Stimulated activated CD4-positive, alpha-beta T cell treated with anti-CD3 and anti-CD28 coated beads, Interleukin-12 subunit alpha, Interleukin-12 subunit beta, amount 100 ng/mL, for 24 hours (primary cell): ENCODE measurements at places on chromosomes 1 and 21.

DNA sequence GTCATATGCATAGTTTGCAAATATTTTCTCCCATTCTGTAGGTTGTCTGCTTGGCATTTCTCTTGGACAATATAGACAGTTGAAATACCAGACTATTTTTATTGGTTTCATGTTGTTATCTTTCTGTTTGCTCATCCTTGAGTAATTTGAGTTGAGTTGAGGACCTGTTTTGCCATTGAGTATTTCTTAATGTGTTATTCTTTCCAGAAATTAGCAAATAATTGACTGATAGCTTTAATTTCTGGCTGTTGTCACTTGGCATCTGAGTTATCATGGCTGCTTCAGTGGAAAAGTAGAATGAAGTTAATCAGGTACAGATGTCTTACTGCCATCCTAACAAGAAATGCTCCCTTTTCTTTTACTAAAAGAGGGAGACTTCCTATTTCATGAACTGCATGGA, 264.8 kb upstream of the DUSP10 start:
- no peak for DNase-seq

DNA sequence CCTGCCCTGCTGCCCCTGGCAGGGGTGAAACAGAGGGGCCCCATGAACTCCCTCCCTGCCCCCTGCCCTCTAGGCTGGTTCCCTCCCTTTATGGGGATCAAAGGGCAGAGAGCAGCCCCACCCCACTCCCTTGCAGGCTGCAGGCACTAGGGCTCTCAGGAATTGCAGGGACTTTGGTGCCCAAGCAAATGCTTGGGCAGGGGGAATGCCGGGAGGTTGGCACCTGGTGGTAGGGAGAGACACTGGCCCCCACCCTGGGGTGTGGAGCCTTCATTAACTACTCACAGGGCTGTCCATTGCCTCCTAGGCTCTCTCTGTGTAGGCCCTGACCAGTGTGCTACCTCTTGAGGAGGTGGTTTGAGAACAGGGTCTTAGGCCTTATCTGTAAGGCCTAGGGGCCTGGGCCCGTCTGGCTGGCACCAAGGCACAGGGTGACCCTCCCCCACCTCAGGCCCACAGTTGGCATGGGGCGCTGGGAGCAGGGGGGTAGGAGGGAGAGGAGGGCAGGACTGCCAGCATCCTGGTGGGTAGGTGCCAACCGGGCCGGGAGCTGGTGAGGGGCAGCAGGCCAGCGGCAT, 4.7 kb downstream of the ZBTB7B start:
- no peak for DNase-seq

GRCh38 chr1:154557939-154558719, at the start of gene UBE2Q1:
Gene UBE2Q1 (minus strand): TSS chr1:154558662. CDS start chr1:154558553, 109 bp downstream.
- no peak for DNase-seq

DNA sequence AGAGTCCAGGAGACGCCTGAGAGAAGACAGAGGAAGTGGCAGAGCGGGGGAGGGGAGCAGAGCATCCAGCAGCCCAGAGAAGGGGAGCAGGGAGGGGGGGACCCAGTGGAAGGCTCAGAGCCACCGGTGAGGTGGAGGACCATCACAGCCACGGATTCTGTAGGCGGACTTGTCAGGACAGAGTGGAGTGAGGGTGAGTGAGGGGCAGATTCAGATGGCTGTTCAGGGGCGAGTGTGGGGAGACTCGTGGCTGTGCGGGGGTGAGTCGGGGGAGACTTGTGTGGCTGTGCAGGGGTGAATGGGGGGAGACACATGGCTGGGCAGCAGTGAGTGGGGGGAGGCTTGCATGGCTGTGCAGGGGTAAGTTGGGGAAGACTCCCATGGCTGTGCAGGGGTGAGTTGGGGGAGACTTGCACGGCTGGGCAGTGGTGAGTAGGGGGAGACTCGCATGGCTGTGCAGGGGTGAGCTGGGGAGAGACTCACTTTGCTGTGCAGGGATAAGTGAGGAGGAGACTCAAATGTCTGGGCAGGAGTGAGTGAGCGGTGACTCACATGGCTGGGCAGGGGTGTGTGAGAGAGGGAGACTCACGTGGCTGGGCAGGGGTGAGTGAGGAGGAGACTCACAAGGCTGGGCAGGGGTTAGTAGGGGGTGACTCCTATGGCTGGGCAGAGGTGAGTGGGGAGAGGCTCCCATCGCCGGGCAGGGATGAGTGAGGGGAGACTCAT, 56.8 kb upstream of the ABCG1 start:
- no peak for DNase-seq

- DNase-seq: no peak
Measured at GRCh38 chr1:185568155-185569123, 165.8 kb upstream of the HMCN1 start.

GRCh38 chr1:232863544-232864275, 58.5 kb downstream of the MAP10 start:
- no peak for DNase-seq

DNA sequence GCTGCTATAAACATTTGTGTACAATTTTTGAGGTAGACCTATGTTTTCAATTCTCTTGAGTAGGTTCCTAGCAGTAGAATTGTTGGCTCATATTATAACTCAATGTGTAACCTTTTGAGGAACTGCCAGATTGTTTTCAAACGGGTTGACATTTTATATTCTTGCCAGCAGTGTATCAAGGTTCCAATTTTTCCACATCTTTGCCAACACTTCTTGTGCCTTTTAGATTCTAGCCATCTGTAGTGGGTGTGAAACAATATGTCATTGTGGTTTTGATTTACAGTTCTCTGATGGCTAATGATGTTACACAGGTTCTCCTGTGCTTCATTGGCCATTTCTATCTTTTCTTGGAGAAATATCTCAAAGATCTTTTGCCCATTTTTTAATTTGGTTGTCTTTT, 36.4 kb downstream of the MAP3K7CL start:
- DNase-seq: no peak

DNA sequence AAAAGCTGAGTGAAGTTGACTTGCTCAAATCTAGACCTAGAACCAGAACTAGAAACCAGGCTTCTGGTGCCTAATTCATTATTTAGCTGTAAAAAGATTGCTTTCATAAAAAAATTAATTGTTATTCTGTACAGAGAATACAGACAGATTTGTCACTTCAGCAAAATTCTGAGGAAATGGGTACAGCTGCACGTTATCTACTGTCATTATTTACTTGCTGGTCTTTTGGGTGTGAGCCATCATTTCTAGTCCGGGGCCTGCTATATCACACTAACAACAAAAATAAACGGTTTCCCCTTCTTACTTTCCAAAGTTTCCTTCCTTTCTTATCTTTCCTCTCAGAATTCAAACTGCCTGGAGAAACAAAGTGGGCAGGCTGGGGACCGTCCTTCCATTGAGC, 68.3 kb downstream of the PTGER3 start:
- DNase-seq: no peak

DNA sequence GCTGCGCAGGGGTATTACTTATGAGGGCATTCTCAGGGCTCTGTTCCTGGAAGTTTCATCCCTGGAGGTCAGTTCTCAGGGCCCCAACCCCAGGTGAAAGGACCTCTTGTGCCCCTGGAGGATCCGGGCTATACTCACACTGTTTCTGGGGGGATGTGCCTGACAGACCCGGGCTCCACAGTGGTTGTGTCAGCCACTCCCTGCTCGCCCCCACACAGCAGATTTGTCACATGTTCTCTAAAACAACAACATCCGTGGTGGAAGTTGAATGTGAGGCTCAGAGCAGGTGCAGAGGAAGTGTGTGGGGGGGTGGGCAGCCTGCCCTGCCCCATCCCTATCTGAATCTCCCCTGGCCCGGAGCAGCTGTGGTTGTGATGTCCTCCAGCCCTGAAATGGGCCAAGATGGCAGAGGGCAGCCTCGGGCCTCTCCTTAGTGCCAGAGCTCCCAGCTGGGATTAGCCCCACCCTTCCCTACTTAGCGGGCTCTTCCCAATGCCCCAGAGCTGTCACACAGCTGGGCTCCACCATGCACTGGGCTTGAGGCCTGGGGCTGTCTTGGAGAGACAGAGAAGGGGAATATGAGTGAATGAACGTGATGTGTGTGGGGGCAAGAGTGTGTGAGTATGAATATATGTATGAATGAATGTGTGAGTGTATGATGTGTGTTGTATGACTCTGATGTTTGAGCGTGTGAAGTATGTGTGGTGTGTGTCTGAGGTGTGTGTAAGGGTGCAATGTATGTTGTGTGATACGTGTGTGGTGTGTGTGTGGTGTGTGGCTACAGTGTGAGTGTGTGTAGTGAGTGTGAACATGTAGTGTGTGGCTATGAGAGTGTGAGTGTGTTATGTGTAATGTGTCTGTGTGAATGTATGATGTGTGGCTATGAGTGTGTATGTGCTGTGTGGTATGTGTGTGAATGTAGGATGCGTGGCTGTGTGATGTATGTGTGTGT, 1.5 kb upstream of the FCMR start:
- DNase-seq: peak; percentile 54

DNA sequence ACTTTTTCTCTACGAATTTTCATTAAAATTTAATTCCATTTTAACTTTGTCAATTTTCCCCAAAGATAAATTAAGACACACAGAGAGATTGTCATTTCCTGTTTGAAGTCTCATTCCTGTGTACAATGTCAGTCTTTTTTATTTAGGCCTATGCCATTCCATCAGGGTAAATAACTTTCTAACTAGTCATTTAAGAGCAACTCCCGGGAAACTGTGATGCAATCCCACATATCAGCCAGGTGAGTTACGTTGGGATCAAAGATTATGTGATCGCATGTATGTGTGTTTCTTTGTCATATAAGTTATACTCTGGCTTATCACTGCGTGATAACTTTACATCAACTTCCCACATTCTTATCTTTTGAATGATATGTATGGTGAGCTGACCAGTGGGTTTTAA, 86.1 kb upstream of the S1PR1 start:
- no peak for DNase-seq

GRCh38 chr1:177164380-177165068, at the start of gene ASTN1:
Gene ASTN1 (minus strand): TSS chr1:177164712. CDS start chr1:177164676, 36 bp downstream.
- no peak for DNase-seq

DNA sequence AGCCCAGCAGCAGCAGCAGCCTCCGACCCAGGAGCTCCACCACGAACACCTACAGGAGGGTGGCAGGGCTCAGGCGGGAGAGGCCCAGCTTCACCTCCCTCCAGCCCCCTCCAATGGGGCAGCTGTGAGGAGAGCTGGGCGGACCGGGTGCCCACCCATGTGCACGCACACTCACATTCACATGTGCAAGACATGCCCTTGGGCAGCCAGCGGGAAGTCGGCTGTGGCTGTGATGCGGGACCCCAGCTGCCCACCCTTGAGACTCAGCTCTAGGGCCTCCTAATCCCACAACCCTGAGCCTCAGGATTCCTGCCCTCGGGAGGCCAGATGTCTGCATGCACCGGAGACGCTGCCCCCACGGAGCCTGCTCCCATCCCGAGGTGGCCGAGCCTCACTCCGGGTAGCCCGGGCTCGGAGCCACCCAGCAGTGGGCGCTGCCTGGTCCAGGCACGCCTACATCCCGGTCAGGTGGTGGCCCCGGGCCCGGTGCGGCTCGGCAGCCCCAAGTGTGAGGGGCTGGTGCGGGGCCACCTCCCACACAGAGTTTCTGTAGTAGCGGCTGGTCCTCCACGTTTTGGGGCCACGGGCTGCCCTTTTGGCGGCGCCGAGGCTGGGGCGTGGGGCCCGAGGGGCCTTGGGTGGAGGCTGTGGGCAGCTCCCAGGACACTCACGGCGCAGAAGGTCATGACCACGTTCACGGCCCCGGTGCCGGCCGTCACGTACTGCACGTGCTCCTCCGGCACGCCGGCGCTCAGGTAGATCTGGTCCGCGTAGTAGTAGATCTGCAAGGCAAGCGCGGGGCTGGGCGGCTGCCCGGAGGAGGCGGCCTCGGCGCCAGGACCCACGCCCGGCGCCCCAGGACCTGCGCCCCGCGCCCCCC, 12.9 kb upstream of the SLC2A7 start:
- no peak for DNase-seq

DNA sequence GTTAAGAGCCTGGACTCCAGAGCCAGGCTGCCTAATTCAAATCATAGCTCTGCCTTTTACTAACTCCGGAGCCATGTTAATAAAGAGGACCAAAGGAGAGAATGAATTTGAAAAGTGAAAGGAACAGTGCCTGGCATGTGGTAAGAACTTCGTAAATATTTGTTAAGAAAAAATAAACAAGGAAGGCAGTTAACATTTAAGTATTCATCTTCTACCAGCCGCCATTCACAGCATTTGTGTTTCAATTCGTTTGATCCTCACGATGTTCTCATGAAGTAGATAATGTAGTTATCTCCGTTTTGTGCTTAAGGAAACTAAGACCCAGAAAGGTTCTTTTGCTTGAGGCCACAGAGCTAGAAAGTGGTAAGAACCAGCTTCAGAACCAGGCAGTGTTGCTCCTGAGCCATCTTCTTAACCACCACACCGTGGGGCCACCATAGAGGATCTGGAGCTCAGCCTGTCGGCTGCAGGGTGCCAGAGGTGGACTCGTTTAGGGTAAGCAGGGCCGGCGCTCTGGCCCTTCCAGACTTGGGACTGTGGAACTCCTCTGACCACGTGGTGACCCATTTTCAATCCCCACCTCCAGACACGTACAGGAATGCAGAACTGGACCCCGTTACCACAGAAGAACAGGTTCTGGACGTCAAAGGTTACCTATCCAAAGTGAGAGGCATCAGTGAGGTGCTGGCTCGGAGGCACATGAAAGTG, 11.9 kb downstream of the MFN2 start:
- DNase-seq: no peak

- DNase-seq: no peak
Measured at GRCh38 chr1:17795081-17795809, 40.1 kb downstream of the ACTL8 start.

GRCh38 chr1:30525971-30526651, 197.3 kb downstream of the MATN1 start:
- no peak for DNase-seq

DNA sequence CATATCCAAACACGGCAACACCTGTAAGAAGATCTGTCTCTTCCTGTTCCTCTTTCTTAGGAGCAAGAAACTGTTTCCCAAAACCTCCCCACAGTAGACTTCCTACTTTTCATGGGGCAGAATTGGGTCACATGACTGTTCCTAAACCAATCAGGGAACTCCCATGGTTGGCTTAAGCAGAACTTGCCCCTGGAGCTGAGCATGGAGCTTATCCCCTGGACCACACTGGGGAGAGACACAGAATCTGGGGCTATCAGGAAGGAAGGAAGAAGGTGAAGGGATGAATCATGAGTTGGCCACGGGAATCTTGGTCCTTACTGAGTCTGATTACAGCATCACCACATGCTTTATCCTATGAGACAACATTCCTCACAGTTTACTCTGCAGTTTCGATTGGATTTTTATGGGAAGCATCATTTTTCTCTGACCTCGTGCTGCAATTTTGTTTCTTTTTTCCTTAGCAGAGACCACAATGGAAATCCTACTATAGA, 81.8 kb downstream of the CDC7 start:
- DNase-seq: no peak

- no peak for DNase-seq
Measured at GRCh38 chr1:178494569-178494971, 2.2 kb downstream of the CLEC20A start.

DNA sequence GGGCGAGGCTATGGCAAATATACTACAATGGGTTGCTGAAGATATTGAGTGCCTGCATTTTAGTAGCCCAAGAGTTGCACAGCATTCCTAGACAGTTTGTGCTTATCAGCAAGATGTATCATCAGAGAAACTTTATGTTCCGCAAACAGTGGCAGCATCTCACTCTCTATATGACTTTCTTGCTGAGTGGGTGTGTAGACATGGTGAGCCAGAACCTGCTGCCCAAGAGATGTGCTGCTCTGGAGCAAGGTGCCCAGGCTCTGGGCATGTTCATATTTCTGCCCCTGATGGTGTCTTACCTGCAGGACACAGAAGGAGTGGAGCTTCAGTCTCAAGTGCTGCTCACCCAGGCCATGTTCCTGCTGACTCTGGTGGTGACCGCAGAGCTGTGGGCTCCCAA, 8.2 kb upstream of the RGSL1 start:
- no peak for DNase-seq
